ENCODE measurements at places on chromosomes 7 and 10.

DNA sequence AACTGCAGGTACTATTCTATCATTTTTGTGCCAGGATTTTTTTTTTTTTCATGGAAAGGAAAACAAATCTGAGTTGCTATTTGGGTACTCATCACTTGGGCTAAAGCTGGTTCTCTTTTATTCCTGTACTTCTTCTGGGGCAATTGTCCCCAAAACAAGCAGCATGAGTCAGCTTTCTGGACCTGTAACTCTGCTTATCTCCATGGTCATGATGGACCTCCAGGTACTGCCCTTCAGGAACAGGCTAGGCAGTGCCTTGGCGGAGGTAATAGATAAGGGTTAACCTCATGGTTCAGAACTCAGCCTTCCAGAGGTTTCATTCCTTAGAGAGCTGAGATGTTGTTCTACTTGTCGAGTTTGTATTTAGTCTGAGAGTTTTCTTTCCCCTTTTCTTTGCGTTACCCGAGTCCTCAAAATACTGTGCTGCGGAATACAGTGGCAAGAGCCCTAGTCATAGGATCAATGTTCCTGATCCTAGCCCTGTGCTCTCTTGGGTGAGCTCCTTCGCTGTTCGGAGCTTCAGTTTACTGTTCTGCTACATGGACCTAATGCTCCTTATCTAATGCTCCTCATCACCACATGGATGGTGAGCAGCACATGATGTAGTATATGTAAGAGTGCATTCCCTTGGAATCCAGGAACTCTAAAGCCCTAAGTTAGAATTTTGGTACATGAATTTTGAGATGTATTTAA is 74.6 kb downstream of the LRGUK start:
- DNase-seq: no peak

DNA sequence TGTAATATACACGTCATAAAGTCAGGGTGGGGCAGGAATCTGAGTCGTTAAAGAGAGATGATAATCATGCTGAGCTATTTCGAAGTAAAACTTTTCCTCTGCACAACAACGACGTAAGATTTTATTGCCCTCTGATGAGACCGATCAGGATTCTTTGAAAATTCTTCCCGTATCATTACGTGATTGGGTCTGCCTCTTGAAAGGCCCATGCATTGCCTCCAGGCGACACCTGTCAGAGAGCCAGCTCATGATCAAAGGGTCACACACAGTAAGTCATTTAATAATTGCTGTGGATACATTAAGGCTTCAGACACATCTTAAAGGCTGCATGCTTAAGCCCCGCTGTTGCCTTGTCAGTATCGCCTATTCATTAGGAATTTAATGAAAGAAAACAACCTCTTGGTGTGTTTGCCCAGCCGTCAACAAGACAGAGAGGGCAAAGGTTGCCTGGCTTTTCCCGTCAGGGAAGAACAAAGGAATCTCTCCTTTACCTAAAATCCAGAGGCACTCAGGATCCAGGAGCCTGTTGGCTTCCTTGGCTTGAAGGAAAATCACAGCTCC is 189.0 kb upstream of the SH2B2 start:
- DNase-seq: no peak

- DNase-seq: no peak
Measured at GRCh38 chr7:44131173-44132029, 8.1 kb upstream of the POLD2 start.

- no peak for DNase-seq
Measured at GRCh38 chr10:31399171-31399570, 80.2 kb downstream of the ZEB1 start.

GRCh38 chr10:77605466-77605865 is 32.1 kb downstream of the KCNMA1 start:
- DNase-seq: no peak

DNA sequence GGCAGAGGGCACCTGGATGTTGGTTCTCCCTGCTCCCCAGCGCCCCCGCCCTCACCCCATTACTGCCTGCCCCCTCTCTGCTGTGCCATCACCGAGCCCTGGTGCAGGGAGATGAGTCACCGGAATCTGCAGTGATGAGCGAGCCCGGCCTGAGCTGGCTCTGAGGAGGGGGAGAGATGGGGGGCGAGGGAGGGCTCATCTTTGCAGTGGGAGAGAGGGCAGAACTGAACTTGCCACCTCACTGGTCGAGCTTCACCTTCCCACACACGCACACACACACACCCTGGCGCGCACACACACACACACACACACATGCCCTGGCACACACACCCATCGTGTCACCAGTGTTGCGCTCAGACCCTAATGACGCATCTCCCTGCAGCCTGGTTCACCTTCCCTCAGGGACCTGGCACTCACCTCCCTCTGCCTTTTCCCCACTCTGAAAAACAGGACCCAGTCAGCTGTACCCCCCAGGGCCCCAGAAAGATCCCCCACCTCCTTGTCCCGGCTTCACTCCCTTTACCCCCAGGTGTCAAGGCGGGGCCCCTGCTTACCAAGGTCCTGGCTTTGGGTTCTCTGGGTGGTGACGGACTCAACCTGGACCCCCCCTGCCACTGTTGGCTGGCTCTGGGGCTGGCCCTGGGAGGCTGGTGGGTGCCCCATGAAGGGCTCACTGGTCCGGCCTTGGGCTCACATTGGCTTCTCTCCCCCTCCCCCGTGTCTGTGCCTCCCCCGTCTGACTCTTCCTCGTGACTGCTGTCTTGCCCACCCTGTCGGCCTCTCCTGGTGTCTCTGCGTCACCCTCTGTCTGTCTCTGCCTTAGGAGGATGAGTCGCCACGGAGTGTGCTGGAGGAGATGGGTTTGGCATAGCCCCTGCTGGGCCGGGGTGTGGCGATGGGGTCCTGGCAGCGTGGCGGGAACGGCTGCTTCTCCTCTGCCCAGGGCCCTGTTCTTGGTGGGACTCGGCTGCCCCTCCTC is 5.4 kb downstream of the VGF start:
- no peak for DNase-seq

DNA sequence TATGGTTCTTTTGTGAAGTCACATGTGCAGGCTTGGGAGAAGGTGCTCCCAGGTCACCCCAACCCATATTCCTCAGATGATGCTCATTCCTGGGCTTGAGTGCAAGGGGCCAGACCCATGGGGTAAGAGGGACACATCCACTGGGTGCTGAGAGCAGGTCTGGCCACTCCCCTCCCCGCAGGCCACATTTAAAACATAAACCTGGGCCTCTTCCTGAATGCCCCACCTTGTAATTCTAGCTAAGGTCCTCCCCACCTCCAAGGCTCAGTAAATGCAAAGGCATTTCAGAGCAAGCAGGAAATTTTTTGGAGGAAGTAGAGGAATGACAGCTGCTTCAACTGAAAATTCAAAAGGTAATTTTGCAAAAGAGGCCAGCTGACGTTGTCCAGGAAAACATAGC is 172.5 kb downstream of the ARHGAP21 start:
- DNase-seq: no peak

GRCh38 chr7:44964831-44965440 is 13.9 kb downstream of the MYO1G start:
- no peak for DNase-seq

DNA sequence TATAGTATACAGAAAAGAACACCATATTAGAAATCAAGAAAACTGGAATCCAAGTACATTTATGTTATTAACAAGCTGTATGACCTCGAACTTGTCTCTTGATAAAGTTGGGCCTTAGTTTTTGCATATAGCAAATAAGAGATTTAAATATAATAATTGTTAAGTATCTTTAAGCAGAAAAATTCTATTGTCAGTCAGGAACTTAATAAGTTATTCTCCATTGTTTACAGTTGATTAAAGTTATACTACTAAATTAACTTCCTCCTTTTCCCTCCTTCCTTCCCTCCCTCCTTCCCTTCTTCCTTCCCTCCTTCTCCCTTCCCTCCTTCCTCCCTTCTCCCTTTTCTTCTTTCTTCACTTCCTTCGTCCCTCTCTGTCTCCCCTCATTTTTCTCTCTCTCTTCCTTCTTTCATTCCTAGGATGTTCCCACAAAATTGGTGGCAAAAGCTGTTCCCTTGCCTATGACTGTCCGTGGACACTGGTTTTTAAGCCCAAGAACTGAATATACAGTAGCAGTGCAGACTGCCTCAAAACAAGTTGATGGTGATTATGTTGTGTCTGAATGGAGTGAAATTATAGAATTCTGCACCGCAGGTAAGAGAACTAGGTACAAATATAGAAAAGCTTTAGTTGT is 59.7 kb downstream of the PHYHIPL start:
- DNase-seq: no peak

DNA sequence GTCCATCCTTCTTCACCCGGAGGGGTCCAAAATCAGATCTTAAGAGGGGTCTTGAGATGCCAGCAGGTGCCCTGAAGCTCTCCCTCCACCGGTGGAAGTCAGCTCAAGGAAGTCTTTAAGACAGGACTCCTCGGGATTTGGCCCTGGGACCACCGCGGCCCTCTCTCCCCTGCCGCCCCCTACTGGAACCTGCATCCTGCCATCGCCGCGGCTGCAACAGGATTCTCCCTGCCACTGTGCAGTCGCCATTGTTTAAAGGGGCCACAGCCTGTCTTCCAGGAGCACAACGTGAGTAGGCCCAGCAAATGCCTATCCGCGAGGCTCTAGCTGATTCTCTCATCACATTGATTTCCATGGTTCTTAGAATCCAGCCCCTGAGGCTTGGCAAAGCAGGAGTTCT is 324.3 kb downstream of the ZNF716 start:
- DNase-seq: no peak

DNA sequence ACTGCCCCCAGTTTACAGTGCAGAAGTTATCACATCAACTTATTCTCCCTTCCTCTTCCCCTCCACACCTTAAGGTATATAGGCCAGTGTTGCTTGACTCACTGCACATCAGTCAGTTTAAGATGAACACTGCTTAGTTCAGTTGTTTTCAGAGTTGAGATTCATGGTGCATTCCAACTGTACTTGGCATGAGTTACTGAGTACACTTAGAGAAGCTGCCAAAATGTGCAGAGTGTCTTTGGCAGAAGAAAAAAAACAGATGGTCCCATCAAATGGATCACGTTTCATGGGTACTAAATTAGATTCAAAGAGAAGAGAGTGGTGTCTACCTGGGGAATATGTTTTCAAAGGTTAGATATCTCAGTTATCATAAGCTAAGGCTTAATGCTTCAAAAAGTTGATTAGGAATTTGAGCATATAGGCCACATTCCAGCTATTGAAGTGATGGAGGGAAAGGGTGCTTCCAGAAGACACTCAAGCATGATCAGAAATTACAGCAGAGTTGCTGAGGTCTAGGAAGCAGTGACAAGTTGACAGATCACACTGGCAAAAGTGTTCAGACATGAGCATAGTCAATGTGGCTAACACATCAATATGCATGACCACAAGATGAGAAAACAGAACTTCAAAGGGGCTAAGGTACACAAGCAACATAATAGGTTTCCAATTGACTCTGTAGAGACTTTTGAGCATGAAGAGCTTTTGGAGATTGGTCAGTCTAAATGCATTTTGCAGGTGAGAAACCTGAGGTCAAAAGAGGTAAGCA is 579.2 kb upstream of the CELF2 start:
- no peak for DNase-seq

DNA sequence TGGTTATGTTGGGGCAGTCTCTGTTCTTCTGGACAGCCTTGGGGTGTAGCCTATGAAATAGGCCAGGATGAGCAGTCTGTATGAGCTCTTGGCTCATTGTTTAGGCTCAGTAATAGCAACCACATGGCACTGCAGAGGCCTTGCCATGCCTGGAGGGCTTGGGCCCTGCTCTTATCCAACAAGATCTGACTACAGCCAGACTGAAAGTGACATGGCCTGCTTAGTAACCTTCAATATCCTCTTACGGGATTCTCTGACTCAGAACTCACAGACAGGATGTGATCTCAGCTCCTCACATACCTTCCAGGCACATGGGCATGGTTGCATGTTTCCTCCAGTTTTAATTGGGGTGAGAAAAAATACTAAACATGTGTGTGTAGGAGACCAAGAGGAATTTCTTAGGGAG is 289.3 kb downstream of the PTEN start:
- no peak for DNase-seq

DNA sequence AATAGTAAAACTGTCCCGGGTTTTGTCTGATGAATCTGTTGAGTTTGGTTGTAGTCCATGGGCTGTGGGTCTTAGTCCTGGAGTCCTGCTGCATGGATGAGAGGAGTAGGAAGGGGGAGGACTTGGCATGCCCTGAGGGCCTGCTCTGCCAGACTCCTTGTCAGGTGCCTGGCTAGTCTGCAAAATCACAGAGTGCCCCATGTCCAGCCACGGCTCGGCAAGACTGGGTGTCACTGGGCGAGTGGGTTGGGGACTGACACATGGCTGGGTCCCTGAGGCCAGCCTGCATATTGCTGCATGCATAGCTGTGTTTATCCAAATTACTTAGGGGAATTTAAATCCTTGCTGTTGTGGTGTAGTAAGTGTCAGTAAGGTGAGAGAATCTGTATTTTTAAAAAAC is 9.7 kb downstream of the MINDY4 start:
- no peak for DNase-seq

GRCh38 chr10:127012769-127013152 is 107.5 kb downstream of the DOCK1 start:
- peak; percentile 46 for DNase-seq

GRCh38 chr10:80187465-80188409 is 17.6 kb downstream of the ANXA11 start:
- peak; percentile 90 for DNase-seq

GRCh38 chr7:151729521-151729921 is 147.4 kb downstream of the PRKAG2 start:
- DNase-seq: no peak

- no peak for DNase-seq
Measured at GRCh38 chr7:74356589-74357315, 67.5 kb downstream of the CLIP2 start.

GRCh38 chr7:151342102-151342646 is 562 bp downstream of the NUB1 start:
- DNase-seq: no peak

DNA sequence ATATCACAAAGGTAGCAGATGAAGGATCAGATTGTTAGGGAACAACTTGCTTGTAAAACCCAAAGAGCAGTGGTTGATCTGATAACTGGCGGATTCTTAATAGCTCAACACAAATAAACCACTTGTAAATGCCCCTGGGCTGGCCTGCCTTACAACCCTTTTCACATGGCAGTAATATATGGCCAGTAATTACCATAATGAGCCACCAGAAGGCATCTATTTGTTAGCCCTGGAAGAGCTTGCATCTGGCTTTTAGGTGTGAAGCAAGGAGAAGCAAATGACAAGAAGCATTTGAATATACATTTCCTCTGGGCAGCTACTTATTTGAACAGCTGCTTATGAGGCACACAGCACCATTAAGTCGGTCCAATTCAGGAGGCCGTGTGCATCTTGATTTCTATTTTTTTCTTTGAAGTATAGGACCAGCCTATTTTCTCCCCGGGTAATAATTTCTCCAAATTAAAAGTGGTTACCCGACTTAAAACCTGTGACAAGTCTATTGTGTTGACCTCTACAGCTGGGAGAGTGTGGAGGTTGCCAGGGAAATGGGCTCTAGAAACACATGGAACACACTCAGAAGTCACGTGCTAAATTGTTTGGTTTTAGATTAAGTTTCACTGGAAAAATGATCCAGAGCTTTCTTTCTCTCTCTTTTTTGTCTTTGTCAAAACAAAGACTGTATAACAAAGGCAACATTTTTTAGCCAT is 113.4 kb downstream of the SEM1 start:
- peak; percentile 9 for DNase-seq
